AG08395 (cell line): ENCODE measurements at places on chromosomes 5 and 9.

DNA sequence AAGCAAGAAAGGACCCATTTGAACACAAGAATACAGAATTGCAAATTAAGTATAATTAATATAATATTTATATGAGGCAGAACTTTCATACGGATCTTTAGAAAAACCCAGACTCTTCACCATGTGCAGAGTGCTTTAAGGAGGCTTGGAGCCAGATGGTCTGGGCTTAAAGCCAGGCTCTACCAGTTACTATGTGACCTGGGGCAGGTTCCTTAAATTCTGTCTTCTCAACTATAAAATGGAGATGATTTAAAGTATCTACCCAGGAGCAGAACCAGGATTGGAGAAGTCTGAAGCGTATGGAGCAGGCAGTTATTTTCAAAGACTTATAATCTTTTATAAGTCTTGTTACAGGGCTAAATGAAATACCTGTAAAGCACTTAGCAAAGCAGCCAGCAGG lies 202.1 kb downstream of the TSSK1B start:
- DNase-seq = no peak

- DNase-seq = no peak
These were observed 89.5 kb downstream of the TLE4 start for GRCh38 chr9:79661279-79661678.

GRCh38 chr9:83521411-83521810 lies 16.8 kb downstream of the FRMD3 start:
- no peak for DNase-seq

DNA sequence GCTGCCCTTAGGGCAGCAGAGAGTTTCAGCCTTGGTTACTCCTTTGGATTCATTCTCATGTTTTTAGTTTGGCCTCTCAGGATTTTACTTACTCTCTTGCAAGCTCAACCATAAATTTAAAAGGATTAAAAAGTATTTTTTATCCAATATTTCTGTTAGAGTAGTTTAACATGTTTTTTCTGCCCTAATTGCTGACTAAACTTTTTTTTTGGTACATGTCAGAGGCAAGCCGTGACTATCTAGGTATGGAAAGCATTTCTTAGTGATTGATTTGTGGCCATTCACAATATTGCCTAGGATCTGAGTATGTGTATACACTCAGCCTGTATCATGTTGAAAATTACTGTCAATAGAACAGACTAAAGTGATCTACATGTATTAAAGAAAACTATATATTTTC lies 92.1 kb downstream of the MELK start:
- no peak for DNase-seq

DNA sequence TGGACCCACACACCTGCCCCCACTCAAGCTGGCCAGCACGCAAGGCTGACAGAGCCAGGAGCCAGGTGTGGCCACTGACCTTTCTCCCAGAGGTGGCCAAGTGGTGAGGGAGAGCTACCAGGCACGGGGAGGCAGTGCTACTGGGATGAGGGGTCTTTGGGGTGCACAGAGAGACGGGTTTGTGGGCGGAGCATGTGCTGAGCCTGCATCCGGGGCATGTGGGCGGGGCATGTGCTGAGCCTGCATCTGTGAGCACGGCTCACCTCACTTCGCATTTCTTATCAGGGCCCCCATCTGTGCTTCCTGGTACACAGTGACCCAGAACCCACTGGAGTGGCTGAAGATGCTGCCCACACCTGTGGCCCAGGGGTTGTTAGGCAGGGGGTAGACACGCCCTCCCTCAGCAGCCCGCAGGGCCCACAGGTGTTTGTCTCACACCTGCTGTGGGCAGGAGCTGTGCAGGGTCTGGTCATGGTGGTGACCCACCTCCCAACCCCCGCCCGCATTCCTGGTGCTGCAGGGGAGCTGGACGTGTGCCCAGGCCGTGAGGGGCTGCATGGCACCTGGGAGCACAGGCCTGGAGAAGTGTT lies 21.5 kb downstream of the CCDC187 start:
- DNase-seq = no peak

DNA sequence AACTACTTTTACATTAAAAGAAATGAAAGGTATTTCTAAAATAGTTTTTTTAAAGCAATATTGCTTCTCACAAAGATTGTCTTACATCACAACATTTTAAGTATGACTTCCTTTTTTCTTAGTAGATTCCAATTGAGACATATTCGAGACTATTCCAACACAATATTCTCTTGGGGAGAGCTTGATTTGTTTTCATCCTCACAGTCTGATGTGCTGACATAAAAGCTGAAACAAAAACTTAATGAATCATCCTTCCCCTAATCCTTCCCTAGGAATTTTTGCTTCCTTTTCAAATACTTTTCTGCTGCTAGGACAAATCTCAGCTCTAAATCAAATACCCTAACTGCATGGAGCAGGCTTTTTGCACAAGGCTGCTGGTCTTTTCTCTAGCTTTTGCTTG lies 245.8 kb upstream of the MAP3K1 start:
- DNase-seq = peak; percentile 46

DNA sequence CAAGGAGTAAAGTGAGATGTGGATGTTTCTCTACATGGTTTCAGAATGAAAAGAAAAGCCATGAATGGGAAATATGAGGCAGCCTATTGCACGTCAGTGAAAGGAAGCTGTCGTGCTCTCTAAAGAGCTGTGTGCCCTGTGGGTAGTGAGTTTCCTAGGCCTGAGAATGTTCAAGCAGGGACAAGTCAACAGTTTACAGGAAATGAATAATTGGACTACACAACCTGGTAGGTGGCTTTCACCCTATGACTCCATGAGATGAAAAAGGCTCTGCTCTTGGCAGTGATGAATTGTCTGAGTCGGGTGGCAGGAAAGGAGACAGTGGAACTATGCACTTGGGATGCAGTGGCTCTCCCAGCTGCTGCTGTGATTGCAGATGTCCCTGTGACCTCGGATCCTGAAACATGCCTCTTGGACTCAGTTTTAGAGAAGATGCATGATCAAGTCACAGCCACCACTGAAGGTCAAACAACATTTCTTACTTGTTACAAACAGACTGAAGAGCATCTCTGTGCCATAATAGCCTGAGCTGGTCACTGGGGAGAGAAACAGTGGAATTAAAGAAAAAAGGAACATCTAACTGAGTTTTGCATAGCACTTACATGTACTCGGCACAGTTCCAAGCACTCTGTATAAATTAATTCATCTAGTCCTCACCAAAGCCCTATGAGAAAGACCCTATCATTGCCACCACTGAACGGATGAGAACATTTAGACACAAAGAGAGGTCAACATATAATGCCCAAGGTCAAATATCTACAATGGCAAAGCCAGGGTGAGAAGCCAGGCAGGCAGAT lies 293.7 kb downstream of the SPOCK1 start:
- no peak for DNase-seq

- peak; percentile 35 for DNase-seq
These were observed 118.7 kb upstream of the GAS1 start for GRCh38 chr9:87065981-87066380.

GRCh38 chr9:134689321-134690181 lies 47.9 kb downstream of the COL5A1 start:
- peak; percentile 88 for DNase-seq

DNA sequence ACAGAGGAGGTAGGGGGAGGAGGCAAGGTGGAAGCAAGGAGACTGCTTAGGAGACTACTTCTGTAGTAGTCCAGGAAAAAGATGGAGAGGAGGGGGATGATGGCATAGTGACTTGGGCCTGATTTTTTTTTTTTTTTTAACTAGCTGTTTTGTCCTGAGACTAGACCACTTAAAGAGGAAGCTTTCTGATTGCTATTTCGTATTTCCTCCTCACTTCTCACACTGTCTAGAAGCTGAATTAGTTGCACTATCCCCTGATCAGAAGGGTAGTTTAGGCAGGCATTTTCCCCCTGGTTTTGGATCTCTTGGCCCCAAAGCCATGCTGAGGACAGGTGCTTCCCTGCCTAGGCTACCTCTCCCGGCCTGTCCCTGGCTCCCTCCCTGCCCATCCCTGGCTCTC lies 14.9 kb downstream of the LARP1 start:
- no peak for DNase-seq

GRCh38 chr9:79603222-79603920 lies 31.6 kb downstream of the TLE4 start:
- no peak for DNase-seq

DNA sequence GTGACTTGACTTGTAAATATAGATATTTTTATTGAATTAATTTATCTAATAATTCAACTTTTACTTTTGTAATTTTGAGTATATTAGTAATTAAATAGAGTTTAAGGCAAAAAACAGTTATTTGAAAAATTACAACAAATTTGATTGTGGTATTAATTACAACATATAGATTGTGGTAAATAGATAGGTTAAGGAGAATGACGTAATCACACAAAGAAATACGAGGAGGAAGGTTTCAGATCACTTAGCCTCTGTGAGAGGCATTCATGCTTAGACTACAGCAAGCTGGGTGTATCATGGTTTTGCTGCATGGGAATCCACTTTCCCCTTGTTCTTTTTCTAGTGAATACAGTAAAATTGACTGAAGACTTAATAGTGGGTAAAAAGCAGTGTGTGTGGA lies 878.4 kb upstream of the EDIL3 start:
- no peak for DNase-seq

- peak; percentile 38 for DNase-seq
These were observed 24.2 kb downstream of the NMRK1 start for GRCh38 chr9:75063556-75064305.

DNA sequence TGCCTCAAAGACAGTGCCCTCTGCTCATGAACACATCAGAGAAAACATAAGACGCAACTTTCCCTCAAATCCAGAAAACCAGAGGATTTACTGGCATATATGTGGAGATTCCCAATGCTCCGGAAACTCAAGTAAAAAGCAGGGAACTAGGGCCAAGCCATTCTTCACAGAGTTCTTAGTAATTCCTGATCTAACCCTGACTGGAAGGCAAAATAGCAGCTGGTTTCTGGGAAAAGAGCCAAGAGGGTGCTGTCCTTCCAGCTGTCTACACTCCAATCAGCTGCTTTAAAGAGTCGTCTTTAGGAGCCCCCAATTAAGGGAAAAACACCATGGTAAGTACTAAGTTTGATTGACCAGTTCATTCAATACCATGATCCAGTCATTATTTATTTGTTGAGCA lies 49.6 kb downstream of the GNA14 start:
- peak; percentile 15 for DNase-seq

DNA sequence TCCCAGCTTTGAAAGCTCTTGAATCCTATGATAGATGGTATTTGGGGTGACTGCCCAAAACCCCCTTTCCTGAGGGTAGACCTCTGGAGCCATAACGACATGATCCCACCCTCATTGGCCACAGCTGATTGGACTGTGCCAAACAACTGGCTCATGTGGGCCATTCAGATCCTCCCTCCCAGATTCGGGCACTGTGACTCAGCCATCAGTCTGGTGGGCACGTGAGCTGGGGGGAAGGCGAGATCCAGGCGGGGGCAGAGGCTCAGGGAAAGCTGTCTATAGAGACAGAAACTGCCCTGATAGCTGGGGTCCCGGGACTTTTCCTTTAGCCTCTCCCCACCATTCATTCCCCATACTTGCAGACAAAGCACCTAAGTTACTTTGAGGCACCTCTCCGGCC lies 15.1 kb upstream of the NCS1 start:
- peak; percentile 48 for DNase-seq

- no peak for DNase-seq
These were observed 22.4 kb upstream of the FREM1 start for GRCh38 chr9:14932641-14933040.

DNA sequence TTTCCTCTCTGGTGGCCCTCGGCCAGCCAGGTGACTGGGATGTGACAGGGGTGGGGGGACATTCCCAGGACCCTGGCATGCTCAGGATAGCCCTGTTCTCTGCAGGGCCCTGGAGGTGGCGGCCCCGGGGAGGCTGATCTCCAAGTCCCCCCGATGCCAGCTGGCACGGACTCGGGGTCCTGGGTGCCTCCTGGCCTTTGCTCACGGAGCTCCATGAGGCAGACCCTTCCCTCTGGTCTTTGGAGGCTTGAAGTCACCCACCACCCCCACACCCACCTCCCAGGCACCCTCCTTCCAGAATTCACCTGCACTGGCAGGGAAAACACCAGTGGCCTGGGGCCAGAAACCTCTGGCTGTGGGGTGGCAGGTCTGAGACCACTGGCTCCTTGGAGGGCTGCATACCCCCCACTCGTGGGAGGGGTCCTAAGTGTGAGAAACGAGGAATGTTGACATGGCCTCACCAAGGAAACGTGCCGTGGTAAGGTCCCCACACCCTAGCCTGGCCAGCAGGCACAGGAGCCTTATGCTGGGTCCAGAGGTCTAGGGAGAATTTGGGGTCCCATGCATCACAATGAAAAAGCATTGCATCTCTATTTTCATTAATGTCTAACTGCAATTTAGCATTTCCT lies 130.8 kb upstream of the FAM120A start:
- no peak for DNase-seq

DNA sequence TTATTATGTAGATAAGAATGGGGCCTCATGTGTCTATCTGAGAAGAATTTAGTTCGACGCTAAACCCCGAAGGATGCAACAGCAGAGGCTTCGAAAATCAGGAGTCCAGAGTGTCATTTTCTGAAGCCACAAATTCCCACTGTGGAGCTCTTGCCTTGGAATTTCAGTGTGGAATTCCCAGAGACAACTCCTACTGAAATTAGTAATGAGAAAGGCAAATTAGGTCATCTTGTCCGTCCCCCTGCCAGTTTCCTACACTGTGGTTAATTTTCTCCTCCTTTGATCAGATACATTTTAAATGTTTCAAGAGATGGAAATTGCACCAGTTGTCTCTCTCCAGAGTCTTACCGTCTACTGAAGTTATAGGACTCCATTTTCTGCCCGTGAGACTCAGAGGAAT lies 633.6 kb downstream of the BNC2 start:
- peak; percentile 43 for DNase-seq

GRCh38 chr5:170722316-170722715 lies 61.2 kb upstream of the GABRP start:
- no peak for DNase-seq

DNA sequence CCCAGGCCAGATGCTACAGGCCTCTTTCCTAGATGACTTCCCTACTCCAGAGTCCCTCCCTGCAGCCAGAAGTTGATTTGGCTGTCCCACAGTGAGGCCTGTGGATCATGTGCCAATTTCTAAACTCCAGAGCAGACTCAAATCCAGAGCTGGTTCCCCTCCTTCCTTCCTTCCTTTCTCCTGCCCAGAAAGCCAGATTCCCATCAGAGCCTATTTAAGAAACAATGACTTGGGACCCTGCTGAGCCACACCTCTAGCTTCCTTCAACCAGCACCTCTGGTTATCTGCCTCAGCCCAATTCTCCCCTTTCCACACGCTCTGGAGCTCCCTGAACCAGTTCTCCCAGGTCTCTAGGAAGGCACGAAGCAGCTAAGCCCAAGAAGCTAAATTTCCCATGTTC lies 7.2 kb downstream of the FAM219A start:
- no peak for DNase-seq

DNA sequence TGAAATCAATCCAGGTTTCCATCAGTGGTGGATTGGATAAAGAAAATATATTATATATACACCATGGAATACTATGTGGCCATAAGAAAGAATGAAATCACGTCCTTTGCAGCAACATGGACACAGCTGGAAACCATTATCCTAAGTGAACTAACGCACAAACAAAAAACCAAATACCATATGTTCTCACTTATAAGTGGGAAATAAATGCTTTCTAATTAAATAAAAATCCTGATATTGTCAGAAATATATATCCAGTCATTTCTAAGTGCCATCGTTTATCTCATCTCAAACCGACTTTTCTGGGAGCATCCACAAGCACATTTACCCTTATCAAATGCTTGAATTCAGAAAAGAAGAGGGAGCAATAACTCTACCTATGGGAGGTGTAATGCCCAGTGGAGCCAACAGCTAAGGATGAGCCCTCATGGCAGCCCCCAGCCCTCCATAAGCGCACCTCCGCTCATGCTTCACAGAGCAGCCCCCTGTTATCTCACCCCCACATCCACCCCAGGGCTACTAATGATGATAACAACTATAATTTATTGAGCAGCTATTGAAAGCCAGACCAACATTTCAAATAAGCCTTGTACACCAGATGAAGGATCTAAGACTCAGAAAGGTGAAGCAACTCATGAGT lies 101.7 kb upstream of the SPOCK1 start:
- no peak for DNase-seq
